Renal cortical epithelial cell (primary cell): ENCODE measurements at places on chromosomes 2 and 18. TPM values are rescaled to one million over a fixed set of nuclear protein-coding genes. Genes with fewer than 3 reads are reported as not detected.

GRCh38 chr2:98866033-98866432 lies 70.0 kb downstream of the CRACDL start:
- DNase-seq: no peak

DNA sequence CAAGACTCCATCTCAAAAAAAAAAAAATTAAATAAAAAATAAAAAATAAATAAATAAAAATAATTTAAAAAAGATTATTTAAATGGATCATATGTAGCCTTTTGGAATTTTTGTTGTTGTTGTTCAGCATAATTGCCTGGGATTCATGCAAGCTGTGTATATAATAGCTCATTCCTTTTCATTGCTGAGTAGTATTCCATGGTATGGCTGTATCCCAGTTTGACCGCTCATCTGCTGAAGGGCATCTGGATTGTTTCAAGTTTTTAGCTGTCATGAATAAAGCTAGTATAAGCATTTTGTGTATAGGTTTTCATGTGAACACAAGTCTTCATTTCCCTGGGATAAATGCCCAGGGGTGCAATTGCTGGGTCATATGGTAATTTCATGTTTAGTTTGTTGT lies 6.4 kb upstream of the TANC1 start:
- no peak for DNase-seq

DNA sequence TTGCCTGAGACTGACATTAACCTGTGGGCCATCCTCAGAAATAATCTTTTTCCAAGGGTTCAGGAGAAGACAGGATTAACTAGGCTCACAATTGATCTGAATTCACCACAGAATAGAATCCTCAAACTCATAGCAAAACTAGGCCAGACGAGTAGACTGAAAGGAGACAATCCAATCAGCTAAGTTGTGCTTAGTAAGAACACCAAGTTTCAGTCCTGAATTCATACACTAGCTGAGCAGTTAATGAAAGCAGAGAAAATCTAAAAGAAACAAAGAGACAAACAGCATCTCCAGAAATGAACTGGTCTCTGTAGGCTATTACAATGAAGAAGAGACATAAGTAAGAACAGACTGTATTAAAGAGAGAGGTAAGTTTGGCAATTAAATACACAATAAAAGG lies 89.5 kb downstream of the GORASP2 start:
- no peak for DNase-seq

- DNase-seq: no peak
Observed at GRCh38 chr18:57466307-57466706, 31.1 kb downstream of the ONECUT2 start.

Gene LRRC30
- total RNA-seq: not detected in 2 replicates

Gene TBR1
- total RNA-seq: under 0.01 TPM in 1 of 2 replicates, not detected in the other

DNA sequence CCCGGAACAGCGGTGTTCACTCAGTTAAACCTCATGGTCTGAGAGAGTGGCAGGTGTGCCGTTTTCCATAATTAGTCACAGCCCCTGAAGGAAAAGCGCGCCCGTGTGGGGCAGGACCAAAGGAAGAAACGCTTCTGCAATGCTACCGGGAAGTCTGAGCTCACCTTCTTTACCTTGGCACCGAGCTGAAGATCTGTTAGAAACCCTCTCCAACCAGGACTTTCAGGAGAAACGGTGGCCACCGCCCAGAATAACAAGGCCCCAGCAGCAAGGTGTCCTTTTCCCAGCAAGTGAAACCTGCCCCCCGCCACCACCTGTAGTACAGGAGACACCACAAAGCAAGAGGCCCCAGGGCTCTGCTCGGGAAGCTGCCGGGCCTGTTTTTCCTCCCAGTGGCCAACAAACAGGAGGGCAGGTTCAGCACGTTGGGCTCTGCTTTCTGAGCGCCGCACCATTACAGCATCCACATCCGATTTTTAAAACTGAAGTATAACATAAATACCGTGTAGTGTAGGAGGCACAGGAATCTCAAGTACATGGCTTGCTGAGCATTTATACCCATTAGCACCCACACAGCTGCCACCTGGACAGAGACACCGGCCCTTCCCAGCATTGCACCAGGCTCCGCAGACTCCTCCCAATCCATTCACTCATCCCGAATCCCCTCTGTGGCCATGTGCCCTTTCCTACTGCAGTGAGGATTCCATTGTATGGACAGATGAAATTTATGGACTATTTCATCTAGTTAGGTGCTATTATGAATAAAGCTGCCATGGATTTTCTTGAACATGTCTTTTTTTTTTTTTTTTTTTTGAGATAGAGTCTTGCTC lies 121.8 kb upstream of the RIOK3 start:
- no peak for DNase-seq

- no peak for DNase-seq
Observed at GRCh38 chr2:159228081-159228581, 58.4 kb downstream of the WDSUB1 start.

- peak; percentile 73 for DNase-seq
Observed at GRCh38 chr18:42229211-42230210, 274.5 kb downstream of the PIK3C3 start.

DNA sequence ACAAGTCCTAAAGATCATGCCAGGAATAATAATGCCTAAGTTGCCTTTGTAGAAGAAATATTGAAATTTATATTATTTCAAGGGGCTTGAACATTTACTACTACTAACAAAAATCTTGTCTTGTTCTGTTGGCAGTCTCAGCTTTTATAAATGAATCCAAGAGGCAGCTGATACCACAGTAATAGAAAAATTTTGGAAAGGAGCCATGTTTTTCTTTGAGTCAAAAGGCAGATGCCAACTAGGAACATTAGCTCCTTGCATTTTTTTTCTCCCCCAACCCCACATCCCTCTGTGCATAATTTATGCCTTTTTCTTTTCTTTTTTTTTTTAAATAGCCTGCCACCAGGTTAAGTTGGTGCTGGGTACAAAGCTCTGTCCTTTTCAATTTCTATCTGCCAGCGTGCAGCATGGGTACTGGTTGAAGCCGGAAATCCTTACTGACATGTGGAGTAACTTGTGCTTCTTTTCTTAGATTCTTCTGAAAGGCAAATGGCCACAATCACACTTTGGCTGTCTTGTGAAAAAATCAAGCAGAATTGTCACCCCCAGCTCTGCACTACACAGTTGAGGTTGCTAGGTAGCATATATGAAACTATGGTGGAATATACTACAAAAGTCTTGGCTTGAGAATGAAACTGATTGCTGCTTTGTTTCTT lies 98.8 kb downstream of the RHBDD1 start:
- DNase-seq: peak; percentile 69

- DNase-seq: peak; percentile 69
Observed at GRCh38 chr18:71237641-71238040, 948.8 kb downstream of the SOCS6 start.

Gene CNGA3
- total RNA-seq: not detected in 2 replicates

GRCh38 chr2:2926858-2927175 lies 450.8 kb downstream of the EIPR1 start:
- no peak for DNase-seq

Gene MYO3B
- total RNA-seq: 1.4 and 10.6 TPM in 2 replicates

Gene CYP26B1
- total RNA-seq: 0.10 TPM in 1 of 2 replicates, not detected in the other

Gene PSTPIP2
- 21.9 and 28.9 TPM in 2 replicates for total RNA-seq

DNA sequence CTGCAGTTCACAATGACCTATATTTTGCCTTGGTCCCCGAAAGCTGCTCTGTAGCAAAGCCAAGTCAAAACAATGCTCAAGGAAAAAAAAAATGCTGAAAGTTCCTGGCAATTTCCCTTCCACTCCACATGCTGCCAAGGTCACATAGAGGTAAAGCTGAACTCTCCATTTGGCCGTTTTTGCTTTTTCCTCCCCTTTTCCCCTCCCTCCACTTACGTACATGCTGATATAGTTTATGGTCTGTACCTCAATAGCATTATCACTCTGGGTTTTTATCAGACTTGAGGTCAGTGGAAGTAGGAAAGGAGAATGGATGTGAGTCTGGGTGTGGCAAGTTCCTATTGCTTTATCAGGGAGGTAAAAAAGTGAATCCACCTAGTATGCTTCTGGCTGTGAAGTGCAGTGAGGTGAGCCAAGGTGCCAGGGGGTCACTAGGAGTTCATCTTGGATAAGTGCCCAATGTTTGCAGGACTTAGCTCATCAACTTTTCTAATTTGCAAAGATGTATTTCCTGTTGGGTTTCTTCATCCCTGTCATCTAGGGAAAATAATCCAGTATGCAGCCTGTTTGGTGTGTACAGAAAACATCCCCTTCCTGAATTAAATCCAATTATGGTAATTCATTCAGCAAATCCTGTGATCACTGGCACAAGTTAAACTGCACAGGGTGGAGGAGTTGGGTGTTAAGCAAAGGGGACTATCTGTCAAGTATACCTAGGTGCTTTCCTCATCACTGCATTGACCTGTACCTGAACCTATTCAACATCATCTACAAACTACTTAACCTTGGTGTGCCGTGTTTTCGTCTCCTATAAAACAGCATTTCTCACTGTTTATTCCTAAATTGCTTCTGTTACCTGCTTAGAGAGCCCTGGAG lies 124.3 kb upstream of the CYP26B1 start:
- DNase-seq: peak; percentile 25

Gene LTBP1
- 0.89 and 3.6 TPM in 2 replicates for total RNA-seq

- DNase-seq: peak; percentile 85
Observed at GRCh38 chr2:159616286-159616701, at the start of gene BAZ2B. Gene BAZ2B (minus strand): TSS chr2:159616548. CDS start chr2:159478719, 137,829 bp downstream.

- no peak for DNase-seq
Observed at GRCh38 chr18:80254971-80255500, 7.7 kb upstream of the PARD6G start.

DNA sequence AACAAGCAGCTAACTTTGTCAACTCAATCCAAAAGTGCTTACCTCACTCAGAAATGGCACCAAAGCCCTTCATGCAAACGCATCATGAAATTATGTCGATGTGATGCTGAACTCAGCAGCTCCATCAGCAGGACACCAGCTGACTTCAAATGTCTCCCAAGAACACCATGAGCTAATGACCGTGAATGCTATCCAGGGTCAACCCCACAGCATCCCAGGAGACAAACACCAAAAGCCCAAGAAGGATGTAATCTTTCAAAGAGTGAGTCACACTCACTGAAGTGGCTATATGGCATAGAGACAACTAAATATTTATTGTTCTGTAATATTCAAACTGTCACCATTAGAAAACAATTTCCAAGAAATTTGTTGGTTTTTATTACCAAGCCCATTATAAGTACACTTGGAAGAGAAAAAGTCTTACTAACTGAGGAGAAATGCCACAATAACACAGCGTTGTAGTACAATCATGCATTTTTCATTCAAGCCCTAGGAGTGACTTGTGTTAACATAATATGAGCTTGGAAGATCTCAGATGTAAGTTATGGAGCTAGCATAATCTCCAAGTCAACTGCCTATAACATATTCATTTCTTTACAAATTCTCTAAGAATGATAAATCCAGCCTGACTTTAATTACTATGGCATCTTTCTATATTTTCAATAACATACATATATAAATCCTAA lies 165.0 kb upstream of the CCDC68 start:
- DNase-seq: no peak
